Metanephros (tissue), 2 donors: ENCODE measurements at places on chromosomes 7 and 10. TPM values are rescaled to one million over a fixed set of nuclear protein-coding genes. Genes with fewer than 3 reads are reported as not detected.

FAM25C gene
- total RNA-seq = not detected

TMEM270 gene
- total RNA-seq = not detected

SPDYE6 gene
- total RNA-seq = not detected

CYP3A7 gene
- total RNA-seq = 0.35 TPM

RPA3 gene
- total RNA-seq = 19.9 TPM

LRRC72 gene
- total RNA-seq = not detected

ASB10 gene
- 3.4 TPM for total RNA-seq

AKR1C8 gene
- 0.41 TPM for total RNA-seq

IRF5 gene
- total RNA-seq = 9.4 TPM

ZC3HAV1 gene
- 31.6 TPM for total RNA-seq

PSMA2 gene
- total RNA-seq = 44.7 TPM

SERPINE1 gene
- total RNA-seq = 3.4 TPM

TMEM26 gene
- 6.6 TPM for total RNA-seq

TRPV6 gene
- 5.2 TPM for total RNA-seq

AKR1C3 gene
- total RNA-seq = 25.2 TPM

AP1S1 gene
- total RNA-seq = 39.6 TPM

OPN1SW gene
- not detected for total RNA-seq

STX1A gene
- 12.7 TPM for total RNA-seq

VSTM2A gene
- total RNA-seq = 1.5 TPM

PON1 gene
- 0.12 TPM for total RNA-seq

CPA1 gene
- 1.9 TPM for total RNA-seq

ZNF425 gene
- total RNA-seq = 4.6 TPM

PTF1A gene
- total RNA-seq = not detected

KLHDC10 gene
- 44.6 TPM for total RNA-seq

EGR2 gene
- total RNA-seq = 0.76 TPM

ANKRD30A gene
- not detected for total RNA-seq

TRPV5 gene
- total RNA-seq = 1.1 TPM

LRRD1 gene
- 0.82 TPM for total RNA-seq

LBX1 gene
- total RNA-seq = 1.5 TPM

H2BK1 gene
- not detected for total RNA-seq

WEE2 gene
- total RNA-seq = 0.23 TPM

DENND2A gene
- total RNA-seq = 32.6 TPM

ARPC1B gene
- total RNA-seq = 105 TPM

GIMAP8 gene
- total RNA-seq = 10.6 TPM

TCTN3 gene
- total RNA-seq = 48.3 TPM

CHAT gene
- not detected for total RNA-seq

PRR15 gene
- 10.8 TPM for total RNA-seq

POMZP3 gene
- 8.3 TPM for total RNA-seq

NPSR1 gene
- total RNA-seq = not detected

VOPP1 gene
- total RNA-seq = 63.5 TPM

HMX3 gene
- 0.82 TPM for total RNA-seq

H2AZ2 gene
- total RNA-seq = 228 TPM
